Pancreas (tissue), 10 donors: ENCODE measurements at places on chromosomes 4 and X. TPM values are rescaled to one million over a fixed set of nuclear protein-coding genes. Genes with fewer than 3 reads are reported as not detected.

TBX22 gene
- total RNA-seq, result not detected

ASB9 gene
- 1.5 TPM for total RNA-seq

DNA sequence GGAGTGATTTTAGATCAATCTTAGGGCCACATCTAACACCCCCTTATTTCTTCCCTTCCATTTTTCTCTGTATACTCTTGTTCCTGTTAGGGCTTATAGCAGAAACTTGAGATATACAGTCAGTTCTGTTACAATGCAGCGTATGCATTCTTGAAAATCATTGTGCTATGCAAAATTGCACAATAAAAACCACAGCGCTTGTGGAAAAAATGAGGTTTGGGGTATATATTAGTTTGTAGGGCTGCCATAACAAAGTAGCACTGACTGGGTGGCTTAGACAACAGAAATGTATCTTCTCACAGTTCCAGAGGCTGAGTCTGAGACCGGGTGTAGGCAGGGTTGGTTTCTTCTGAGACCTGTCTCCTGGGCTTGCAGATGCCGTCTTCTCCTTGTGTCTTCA, 59.0 kb downstream of the WWC2 start:
- DNase-seq, result no peak

DNA sequence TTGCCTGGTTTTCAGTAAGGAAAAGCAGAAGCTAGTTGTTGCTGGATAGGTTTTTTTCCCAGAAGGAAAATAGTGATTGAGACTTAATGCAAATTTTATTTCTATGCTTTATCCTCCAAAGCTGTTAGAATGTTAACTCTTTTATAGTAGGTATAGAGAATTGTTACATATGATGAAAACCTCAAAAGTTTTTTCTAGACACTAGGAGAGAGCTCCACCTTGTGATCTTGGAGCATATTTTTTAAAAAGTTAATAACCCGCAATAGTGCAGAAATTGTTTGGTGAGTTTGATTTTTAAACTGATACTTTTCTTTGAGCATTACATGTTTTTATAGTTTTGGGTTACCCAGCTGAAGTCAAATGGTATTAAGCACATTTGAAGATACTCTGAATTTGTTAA, 56.5 kb downstream of the STAG2 start:
- DNase-seq, result no peak

- DNase-seq, result no peak
Observed at GRCh38 chrX:19924285-19924684, 36.9 kb upstream of the SH3KBP1 start.

RIPPLY1 gene
- total RNA-seq, result not detected

DNA sequence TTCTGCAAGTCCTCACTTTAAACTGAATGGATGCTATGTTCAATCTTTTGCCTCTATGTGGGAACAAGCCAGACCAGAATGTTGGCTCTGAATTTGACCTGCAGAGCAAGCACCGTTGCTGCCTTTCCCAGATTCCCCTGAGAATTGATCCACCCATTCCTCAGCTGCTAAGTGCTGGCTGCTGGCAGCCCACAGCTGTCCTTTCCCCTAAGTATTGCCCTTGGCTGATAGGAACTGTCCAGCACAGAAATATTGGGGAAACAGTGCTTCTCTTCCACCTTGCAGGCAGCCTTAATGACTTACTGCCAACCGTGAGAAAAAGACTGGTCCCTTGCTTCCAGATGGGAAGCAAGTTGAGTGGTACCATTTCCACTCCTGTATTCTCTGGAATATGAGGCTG, 475.9 kb downstream of the PDHA2 start:
- no peak for DNase-seq

GRCh38 chr4:14111730-14112181, 484.2 kb upstream of the BOD1L1 start:
- no peak for DNase-seq

GRCh38 chr4:2671267-2671895, 84.8 kb downstream of the TNIP2 start:
- DNase-seq, result no peak

GRCh38 chrX:81259714-81260395, 58.0 kb downstream of the SH3BGRL start:
- no peak for DNase-seq

- no peak for DNase-seq
Observed at GRCh38 chr4:108097990-108098553, 70.7 kb downstream of the LEF1 start.

- DNase-seq, result no peak
Observed at GRCh38 chr4:54695788-54696187, 38.0 kb downstream of the KIT start.

DNA sequence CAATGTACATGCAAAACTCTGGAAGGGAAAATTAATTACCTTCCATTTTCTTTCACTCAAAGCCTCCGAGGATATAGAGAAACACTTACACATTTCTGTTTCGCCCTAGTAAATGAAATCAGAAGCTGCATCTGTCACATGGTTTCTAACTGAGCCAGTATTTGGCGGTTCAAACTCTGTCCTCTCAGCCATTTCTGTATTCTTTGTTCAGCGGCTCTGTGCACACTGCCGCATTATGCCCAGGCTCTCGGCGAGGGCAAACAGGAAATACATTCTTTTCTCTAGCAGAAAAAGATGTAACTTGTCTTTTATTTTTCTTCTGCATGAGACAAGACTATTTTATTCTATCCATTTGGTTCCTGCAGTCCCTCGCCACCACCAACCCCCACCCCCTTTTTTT, 71.4 kb upstream of the GPM6B start:
- no peak for DNase-seq

- DNase-seq, result no peak
Observed at GRCh38 chr4:146273204-146273901, 59.0 kb downstream of the REELD1 start.

DNA sequence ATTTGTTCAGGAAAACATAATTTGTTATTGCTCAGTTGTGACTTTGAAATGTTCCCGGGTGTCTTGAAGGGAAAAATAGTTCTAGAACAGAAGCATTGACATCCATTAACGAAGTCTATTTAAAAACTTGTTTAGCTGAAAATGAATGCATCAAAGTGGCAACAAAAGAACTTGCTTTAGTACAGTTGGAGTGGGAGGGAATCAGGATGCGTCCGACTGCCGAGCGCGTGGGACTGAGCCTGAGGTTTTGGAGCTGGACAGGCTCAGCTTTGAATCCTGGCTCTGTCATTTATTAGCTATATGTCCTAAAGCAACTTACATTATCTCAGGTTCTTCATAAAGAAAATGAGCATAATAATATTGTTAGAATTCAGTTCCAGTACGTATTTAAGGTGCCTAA, 9.0 kb upstream of the ERVMER34-1 start:
- no peak for DNase-seq

GAGE12G gene
- total RNA-seq, result not detected

GRCh38 chrX:40158036-40158706, 60.4 kb upstream of the BCOR start:
- peak; percentile 75 for DNase-seq

GRCh38 chr4:2472187-2472586, 3.3 kb downstream of the RNF4 start:
- no peak for DNase-seq

RAB40A gene
- not detected for total RNA-seq

PRKG2 gene
- total RNA-seq, result 0.67 TPM

DCX gene
- 0.16 TPM for total RNA-seq

- no peak for DNase-seq
Observed at GRCh38 chr4:15695729-15696128, 7.1 kb upstream of the BST1 start.

ERVMER34-1 gene
- total RNA-seq, result 0.14 TPM

- no peak for DNase-seq
Observed at GRCh38 chr4:141196227-141196933, 24.3 kb upstream of the ZNF330 start.

GRCh38 chr4:138235419-138235952, 6.7 kb downstream of the SLC7A11 start:
- no peak for DNase-seq

DNA sequence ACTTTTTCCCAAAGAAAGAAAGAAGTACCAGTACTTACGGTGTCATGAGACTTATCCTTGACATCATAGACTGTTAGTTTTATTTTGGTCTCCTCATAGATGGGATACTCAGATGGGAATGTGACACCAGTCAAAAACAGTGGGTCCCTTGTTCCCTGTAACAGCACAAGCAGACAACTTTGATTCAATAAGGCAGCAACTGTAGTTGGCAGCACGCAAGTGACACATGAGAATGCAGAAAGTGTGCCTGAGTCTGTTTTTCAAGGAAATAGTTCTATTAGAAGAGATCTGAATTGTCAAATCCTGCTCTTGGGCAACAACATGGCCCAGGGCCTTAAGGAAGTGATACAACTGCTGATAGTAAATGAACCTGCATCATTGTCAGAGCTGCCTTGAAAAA, 443.2 kb downstream of the INPP4B start:
- no peak for DNase-seq

ZCCHC18 gene
- 0.05 TPM for total RNA-seq

VSIG4 gene
- 42.6 TPM for total RNA-seq

GRCh38 chr4:153916273-153916755, 127.4 kb upstream of the SFRP2 start:
- no peak for DNase-seq

DNA sequence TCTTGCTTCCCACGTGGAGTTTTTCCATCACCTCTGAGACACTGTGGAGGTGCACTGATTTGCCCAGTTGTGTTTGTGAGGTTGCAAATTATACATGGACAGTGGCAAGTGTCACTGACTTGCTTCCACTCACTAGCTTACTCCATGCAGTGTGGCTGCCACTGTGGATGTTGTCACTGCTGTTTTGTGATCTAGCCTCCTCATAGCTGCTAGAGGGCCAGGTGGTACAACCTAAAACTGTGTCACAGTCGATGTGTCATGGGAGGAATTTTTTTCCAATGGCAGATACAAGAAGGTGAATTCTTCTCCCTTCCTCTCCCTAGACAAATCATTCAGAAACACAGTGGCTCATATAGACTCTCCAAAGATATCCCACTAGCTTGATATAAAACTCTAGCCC, 37.5 kb upstream of the TMPRSS11F start:
- no peak for DNase-seq

GRCh38 chr4:182454440-182455013, 211.3 kb downstream of the TENM3 start:
- no peak for DNase-seq
